ENCODE measurements at places on chromosomes 1 and 21.

GRCh38 chr1:113805639-113806038 is 6.6 kb downstream of the RSBN1 start:
- DNase-seq: no peak

GRCh38 chr1:223337174-223337869 is 26.7 kb downstream of the SUSD4 start:
- no peak for DNase-seq

DNA sequence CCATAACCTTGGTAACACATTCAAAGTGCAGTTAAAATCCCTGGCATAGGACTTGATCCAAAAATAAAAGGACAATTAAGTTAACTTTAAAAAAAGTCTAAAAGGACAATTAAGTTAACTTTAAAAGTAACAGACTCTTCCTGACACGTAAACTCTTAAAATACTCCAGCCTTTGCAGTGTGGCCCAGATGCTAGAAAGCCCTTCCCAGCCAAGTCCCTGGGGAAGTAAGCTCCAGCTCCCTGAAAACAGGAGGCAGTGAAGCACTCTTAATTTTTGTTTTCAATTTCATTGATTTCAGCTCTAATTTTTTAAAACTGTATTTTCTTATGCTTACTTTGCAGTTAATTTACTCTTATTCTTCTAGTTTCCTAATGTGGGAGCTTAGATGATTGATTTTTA is 5.1 kb upstream of the AIM2 start:
- no peak for DNase-seq

- no peak for DNase-seq
These were observed 84.9 kb upstream of the CD1D start for GRCh38 chr1:158095737-158096335.

GRCh38 chr1:244137725-244138124 is 86.6 kb downstream of the ZBTB18 start:
- DNase-seq: no peak

DNA sequence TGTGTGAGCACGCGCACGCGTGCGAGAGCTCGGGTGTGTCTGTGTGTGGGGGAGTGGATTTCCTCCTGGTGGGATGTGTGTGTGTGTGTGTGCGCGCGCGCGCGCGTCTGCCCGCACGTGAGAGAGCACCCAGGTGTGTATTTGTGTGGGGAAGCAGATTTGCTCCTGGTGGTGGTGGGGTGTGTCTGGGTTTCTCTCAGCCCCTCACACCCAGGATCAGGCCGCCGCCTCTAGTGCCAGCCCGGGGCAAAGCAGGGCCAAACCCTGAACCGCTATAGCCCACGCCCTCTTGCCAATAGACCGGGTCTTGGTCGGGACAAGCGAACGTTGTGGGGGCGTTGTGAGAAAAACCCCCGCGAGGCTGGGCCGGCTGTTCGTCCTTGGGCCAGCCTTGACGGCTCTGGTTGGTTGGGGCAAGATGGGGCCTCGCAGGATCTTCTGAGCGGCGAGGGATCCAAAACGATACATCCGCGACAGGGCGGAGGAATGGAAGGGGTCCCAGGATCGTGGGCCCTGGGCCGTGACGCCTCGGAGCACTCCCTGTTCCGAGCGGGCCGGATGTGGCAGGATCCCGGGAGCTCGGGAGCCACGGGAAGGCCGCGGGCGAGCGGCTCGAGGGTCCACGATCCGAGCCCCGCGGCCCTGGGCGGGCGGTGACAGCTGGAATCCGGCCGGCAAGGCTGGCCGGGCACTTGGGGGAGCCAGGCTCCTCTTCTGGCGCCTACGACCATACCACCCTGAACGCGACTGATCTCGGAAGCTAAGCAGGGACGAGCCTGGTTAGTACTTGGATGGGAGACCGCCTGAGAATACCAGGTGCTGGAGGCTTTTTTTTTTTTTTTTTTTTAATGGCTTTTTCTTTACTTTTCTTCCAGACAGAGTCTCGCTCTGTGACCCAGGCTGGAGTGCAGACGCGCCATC is 68.2 kb downstream of the RNF187 start:
- no peak for DNase-seq

GRCh38 chr1:153293851-153294250 is 18.9 kb downstream of the PGLYRP3 start:
- no peak for DNase-seq
